ENCODE measurements at places on chromosomes 3 and 15.

DNA sequence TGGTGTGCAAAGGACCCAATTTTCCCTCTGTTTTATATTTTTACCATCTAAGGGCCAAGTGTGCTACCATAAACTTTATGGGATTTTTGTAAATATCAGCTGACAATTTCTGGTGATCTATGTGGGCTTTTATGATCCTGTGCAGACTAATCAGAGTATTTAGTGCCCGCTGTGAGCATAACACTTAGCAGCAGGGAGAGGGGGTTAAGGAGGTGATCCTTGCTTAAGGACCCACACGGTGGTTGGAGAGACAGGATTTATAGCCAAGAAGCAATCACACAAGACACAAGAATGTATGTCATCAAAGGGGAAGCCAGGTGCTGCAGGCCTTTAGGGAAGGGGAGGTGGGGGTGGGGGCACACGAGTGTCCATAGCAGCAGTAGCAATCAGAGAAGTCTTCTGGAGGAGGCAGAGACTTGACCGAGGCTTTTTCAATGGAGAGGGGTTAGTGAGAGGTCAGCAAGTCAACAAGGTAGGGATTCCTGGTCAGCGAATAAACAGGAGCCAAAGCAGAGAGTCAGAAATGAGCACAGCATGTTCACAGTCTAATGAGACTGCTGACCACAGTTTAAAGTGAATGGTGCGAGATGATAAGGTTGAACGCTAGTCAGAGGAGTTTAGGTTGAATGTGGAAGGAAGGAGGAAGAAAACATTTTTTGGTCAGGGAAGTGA lies 4.5 kb upstream of the CACNA1D start:
- DNase-seq = no peak

- DNase-seq = no peak
Observed at GRCh38 chr3:136910697-136911096, 47.1 kb upstream of the IL20RB start.

GRCh38 chr3:97121386-97121785 lies 307.0 kb downstream of the EPHA6 start:
- DNase-seq = no peak

- DNase-seq = no peak
Observed at GRCh38 chr15:42046597-42046996, 25.8 kb upstream of the PLA2G4E start.

GRCh38 chr3:172517859-172518466 lies 5.3 kb downstream of the TNFSF10 start:
- DNase-seq = no peak

GRCh38 chr15:82737975-82738374 lies 28.3 kb upstream of the AP3B2 start:
- DNase-seq = no peak

GRCh38 chr15:70083418-70083817 lies 14.3 kb downstream of the TLE3 start:
- DNase-seq = no peak

DNA sequence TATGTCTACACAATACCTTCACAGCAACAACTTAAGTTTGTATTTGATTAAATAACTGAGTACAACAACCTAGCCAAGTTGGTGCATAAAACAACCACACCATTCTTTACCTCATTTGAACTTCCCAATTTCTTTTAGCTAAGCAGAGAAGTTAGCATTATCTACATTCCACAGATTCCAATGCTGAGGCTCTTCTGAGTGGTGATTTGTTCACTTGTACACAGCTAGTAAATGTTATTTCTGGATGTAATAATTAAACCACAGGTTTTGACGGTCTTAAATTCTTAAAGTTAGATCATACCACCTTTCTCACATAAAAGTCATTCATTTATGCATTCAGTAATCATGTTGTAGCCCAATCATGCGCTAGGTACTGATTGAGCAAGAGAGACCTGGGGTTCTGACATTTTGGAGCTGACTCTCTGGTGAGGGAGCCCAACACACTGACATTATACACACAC lies 102.5 kb downstream of the SST start:
- no peak for DNase-seq

DNA sequence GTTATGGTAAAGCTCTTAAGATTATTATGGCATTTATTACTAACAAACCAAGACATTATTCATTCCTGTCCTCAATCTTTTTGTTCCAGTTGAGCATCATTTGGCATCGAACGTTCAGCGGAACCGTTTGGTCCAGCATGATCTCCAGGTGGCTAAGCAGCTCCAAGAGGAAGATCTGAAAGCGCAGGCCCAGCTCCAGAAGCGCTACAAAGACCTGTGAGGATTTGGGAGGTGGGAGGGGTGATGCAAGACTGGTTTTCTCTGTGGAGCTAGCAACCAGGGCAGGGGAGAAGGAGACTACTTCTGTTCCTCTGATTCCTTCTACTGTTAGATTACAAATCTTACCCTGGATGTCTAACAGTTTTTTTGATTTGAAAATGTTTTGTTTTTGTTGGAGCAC lies 27.6 kb upstream of the UTS2B start:
- no peak for DNase-seq

GRCh38 chr15:44097552-44097951 lies 97.5 kb downstream of the FRMD5 start:
- DNase-seq = no peak
